ENCODE measurements at places on chromosomes 13 and 19.

- H3K4me1 ChIP-seq, result peaks cover 1% of the 10 kb centered on the region
- H3K27me3 ChIP-seq, result no peaks in the 10 kb centered on the region
- H3K36me3 ChIP-seq, result no peaks in the 10 kb centered on the region
These were observed 71.2 kb upstream of the STK24 start for GRCh38 chr13:98648141-98648540.

- no peaks in the 10 kb centered on the region for H3K27me3 ChIP-seq
These were observed 6.0 kb downstream of the SIX5 start for GRCh38 chr19:45762870-45763631.

- H3K27me3 ChIP-seq, result peaks cover 30% of the 10 kb centered on the region
These were observed 3.3 kb downstream of the PCDH17 start for GRCh38 chr13:57634839-57635165.

GRCh38 chr19:6963937-6964336 is 57.3 kb downstream of the MBD3L2B start:
- H3K4me1 ChIP-seq, result no peaks in the 10 kb centered on the region
- no peaks in the 10 kb centered on the region for H3K36me3 ChIP-seq
- DNase-seq, result no peak
- H3K27me3 ChIP-seq, result no peaks in the 10 kb centered on the region
- no peak overlapping the region for H3K27ac ChIP-seq

- DNase-seq, result no peak
- H3K36me3 ChIP-seq, result no peaks in the 10 kb centered on the region
- no peaks in the 10 kb centered on the region for H3K4me1 ChIP-seq
- H3K27ac ChIP-seq, result no peak overlapping the region
- H3K4me3 ChIP-seq, result no peak overlapping the region
- H3K27me3 ChIP-seq, result no peaks in the 10 kb centered on the region
These were observed 151.6 kb downstream of the B3GLCT start for GRCh38 chr13:31351376-31351775.

Measured in cardiac muscle cell (in vitro differentiated cells and primary cell).